Gastroesophageal sphincter (tissue), 4 donors: ENCODE measurements at places on chromosomes 13 and 19.

- no peak for ATAC-seq
Observed at GRCh38 chr13:45490068-45490467, 25.3 kb downstream of the COG3 start.

GRCh38 chr13:73828811-73829210 lies 305.4 kb downstream of the KLF12 start:
- ATAC-seq: no peak

DNA sequence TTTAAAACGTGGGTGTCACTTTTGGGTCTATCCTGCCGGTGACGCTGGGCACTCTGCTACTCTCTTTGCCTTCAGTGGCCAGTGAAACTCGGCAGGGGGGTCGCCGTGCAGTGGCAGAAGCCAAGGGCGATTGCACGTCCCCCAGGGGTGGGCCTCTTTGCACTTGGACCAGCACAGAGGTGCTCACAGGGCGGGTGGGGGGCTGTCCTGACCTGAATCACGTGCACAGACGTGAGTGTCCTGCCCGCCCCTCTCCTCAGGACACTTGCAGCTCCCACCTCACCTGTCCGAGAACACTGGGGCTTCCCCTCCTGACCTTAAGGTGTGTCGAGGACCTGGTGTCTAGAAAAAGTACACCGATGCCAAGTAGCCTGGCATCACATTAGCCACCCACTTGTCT lies 16.1 kb downstream of the COL4A1 start:
- no peak for ATAC-seq

GRCh38 chr19:6271251-6271650 lies 8.5 kb downstream of the MLLT1 start:
- ATAC-seq: no peak

DNA sequence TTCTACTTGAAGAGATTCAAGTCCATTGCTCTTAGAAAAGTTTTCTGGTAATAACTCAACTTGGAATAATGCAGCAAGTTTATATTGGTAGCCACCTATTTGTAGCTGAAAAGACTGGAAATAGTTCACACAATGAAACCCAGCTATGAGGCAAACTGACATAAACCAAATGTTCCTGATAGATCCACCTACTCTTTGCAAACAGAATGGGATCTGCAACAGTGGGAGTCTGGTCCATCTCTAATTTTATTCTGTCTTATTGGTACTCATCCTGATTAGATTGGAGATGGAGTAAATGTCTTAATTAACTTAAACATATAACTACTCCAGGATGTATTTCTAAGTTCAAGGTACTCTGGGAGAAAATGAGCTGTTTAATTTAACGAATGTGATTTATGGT lies 438.0 kb downstream of the OLFM4 start:
- ATAC-seq: no peak

GRCh38 chr13:109910194-109910593 lies 123.8 kb upstream of the IRS2 start:
- no peak for ATAC-seq

- no peak for ATAC-seq
Observed at GRCh38 chr19:40279761-40280607, 5.2 kb downstream of the AKT2 start.

DNA sequence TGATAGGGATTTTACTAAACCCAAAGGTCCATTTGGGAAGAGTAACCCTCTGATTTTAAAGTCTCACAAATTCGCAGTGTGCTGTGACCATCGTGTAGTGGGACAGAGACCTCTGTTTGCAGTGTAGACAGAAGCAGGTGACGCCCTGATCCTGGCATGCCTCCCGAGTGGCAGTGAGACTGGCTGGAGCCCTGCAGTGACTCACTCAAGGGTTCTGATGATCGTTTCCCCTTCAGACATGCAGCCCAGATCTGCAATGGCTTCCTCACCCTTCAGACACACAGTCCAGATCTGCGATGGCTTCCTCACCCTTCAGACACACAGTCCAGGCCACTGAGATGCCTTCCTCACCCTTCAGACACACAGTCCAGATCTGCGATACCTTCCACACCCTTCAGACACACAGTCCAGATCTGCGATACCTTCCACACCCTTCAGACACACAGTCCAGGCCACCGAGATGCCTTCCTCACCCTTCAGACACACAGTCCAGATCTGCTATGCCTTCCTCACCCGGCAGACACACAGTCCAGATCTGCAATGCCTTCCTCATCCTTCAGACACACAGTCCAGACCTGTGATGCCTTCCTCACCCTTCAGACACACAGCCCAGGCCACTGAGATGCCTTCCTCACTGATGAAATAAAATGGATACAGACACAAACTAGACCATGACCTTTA lies 125.2 kb downstream of the ATP11A start:
- no peak for ATAC-seq

DNA sequence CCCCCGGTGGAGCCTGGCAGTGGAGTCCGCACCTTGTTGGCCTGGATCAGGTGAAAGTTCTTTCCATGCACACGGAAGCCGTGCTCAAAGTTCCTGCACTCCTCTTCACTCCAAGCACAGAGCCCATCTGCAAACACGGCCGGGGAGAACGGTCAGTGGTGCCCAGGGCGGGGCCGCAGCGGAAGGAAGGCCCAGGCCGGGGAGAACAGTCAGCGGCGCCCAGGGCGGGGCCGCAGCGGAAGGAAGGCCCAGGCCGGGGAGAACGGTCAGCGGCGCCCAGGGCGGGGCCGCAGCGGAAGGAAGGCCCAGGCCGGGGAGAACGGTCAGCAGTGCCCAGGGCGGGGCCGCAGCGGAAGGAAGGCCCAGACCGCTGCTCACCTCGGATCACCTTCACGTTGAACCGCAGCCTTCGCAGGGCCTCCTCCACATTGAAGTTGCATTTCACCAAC lies 20.6 kb upstream of the PLPP2 start:
- ATAC-seq: no peak
